Stimulated activated naive CD8-positive, alpha-beta T cell treated with anti-CD3 and anti-CD28 coated beads, Interleukin-15, Interleukin-2, amounts not matched to agents 100 U/mL and 50 U/mL, for 24 hours (primary cell): ENCODE measurements at places on chromosomes 7 and 10.

- DNase-seq: no peak
These were observed 119.9 kb downstream of the CNOT4 start for GRCh38 chr7:135389971-135390370.

GRCh38 chr7:135877805-135878204, 99.4 kb downstream of the MTPN start:
- DNase-seq: no peak

GRCh38 chr7:129376076-129376777, 58.0 kb upstream of the STRIP2 start:
- DNase-seq: peak; percentile 57

- no peak for DNase-seq
These were observed 6.7 kb downstream of the BNIP3 start for GRCh38 chr10:131975003-131975402.

GRCh38 chr10:122281751-122282150, 10.7 kb downstream of the BTBD16 start:
- no peak for DNase-seq

DNA sequence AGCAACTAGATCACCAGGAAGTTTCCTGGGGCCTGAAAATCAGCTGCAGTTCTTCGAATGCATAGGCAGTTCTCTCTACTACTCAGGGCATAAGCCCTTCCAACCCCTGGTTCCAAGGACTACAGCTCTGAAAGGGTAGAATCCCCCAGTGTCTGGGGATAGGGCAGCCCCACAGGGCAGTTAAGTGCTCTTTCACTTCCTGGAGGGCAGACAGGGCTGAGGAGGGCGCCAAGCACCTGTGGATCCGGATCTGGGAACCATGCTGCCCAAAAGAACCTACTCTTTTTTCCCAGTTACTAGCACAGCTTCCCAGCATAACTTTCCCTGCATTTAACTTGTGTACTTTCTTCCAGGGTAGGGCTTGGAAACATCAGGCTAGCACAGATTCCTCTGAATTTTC, 41.1 kb downstream of the CXCL12 start:
- DNase-seq: no peak

- DNase-seq: no peak
These were observed 86.8 kb downstream of the CPEB3 start for GRCh38 chr10:92203919-92204623.

DNA sequence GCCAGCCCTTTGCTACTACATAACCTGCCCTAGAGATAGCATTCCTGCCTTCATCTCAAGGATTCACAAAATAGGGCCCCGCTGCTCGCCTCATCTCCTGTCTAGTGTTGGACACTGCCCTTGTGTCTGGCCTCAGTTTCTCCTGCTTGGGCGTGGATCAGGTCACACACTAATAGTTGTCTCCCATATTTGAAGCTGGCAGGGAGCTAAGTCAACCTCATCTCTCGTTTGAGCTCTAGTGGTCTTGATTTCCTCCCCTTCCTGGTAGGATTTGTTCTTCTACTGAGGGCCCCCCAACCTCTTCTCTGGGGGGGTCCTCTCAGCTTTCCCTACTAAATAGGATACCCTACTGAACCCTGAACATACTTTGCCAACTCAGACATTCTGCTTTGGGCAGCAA, 42.2 kb downstream of the ADCYAP1R1 start:
- DNase-seq: no peak

- DNase-seq: no peak
These were observed 57.8 kb downstream of the AUTS2 start for GRCh38 chr7:69656077-69656476.
